ENCODE measurements at places on chromosomes 7 and 10.

DNA sequence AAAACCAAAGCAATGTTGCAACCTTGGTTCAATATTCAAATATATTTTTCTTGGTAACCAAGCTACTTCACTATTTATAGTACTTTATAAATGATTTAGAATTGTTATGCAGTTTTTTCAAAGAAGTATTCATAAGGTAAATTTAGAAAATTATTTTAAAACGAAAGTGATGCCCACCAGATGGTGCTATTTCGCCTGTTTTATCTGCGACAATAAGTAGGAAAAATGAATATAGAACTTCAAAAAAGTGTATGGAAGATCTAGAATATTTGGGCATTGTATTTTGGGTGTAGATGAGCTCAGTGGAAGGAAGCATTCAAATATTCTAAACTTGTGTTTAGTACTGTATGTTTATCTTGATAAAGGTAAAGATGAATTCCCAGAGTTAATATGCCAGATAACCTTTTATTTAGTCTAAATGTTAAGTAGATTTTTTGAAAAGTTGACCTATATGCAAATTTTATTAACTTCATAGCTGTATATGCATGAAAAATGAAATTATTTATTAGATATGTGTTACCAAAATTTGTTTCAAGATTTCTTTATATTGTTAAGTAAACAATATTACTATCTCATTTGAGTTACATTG is 93.2 kb downstream of the ADK start:
- no peak for DNase-seq

GRCh38 chr10:8133146-8133545 is 78.7 kb downstream of the GATA3 start:
- no peak for DNase-seq

DNA sequence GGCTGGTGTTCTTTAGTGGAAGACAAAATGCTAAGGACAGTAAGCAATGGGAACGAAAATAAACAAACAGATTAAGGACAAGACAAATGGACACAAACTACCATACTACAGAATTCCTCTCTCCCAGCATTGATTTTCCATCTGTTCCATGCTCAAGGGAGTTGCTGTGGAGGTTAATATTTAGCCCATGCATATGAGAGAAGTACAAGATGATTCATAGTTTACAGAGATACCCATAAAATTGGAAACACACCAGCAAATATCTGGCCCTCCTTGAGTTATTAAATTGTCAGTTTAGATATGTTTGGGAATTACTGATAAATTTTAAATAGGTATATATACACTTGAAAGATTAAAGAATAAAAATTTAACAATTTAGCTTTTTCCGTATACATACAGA is 69.8 kb downstream of the GLI3 start:
- DNase-seq, result no peak

DNA sequence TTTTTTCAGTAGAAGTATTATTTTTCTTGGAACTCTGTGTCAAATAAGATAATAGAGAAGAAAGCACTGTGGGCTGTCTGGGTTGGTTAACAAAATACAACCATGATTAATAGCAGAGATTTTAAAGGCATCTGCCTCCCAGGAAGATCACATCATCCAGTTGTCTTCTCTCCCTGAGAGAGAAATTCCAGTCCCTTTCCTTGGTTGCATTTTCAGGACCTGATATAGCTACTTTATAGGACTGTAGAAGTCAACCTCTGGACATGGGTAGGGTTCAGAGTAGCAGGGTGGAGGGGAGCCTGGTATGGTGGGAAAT is 309.9 kb upstream of the IGFBP3 start:
- no peak for DNase-seq
